ENCODE measurements at places on chromosomes 4 and X. TPM values are rescaled to one million over a fixed set of nuclear protein-coding genes. Genes with fewer than 3 reads are reported as not detected.

PPP4R3C gene
- not detected for total RNA-seq

NALF2 gene
- total RNA-seq, result 0.16 TPM

TRIM60 gene
- total RNA-seq, result not detected

CXCL11 gene
- 0.85 TPM for total RNA-seq

IL21 gene
- not detected for total RNA-seq

CT45A1 gene
- total RNA-seq, result not detected

DCAF4L1 gene
- 0.16 TPM for total RNA-seq

TMPRSS11D gene
- not detected for total RNA-seq

TENT5D gene
- total RNA-seq, result not detected

RWDD4 gene
- 31.4 TPM for total RNA-seq

NCAPG gene
- 30.4 TPM for total RNA-seq

STK32B gene
- 12.1 TPM for total RNA-seq

PAGE5 gene
- not detected for total RNA-seq

NONO gene
- total RNA-seq, result 261 TPM

SHROOM2 gene
- total RNA-seq, result 5.8 TPM

ZNF595 gene
- 41.9 TPM for total RNA-seq

HTN1 gene
- total RNA-seq, result not detected

CAMK2D gene
- 125 TPM for total RNA-seq

HTN3 gene
- not detected for total RNA-seq

TBC1D19 gene
- 77.0 TPM for total RNA-seq

ZNF718 gene
- 34.3 TPM for total RNA-seq

MEPE gene
- not detected for total RNA-seq

DCAF8L2 gene
- not detected for total RNA-seq

CWH43 gene
- total RNA-seq, result 5.0 TPM

EVC2 gene
- total RNA-seq, result 9.8 TPM

BMPR1B gene
- total RNA-seq, result 1.7 TPM

MMRN1 gene
- total RNA-seq, result 85.7 TPM

GPRIN3 gene
- total RNA-seq, result 7.2 TPM

C4orf36 gene
- 0.63 TPM for total RNA-seq

SPANXB1 gene
- not detected for total RNA-seq

HCFC1 gene
- 15.4 TPM for total RNA-seq

CFAP299 gene
- not detected for total RNA-seq

ASB12 gene
- 0.21 TPM for total RNA-seq

Data from urinary bladder (tissue), 4 donors.